SW 1271 (cell line): ENCODE measurements at places on chromosomes 1 and 21.

DNA sequence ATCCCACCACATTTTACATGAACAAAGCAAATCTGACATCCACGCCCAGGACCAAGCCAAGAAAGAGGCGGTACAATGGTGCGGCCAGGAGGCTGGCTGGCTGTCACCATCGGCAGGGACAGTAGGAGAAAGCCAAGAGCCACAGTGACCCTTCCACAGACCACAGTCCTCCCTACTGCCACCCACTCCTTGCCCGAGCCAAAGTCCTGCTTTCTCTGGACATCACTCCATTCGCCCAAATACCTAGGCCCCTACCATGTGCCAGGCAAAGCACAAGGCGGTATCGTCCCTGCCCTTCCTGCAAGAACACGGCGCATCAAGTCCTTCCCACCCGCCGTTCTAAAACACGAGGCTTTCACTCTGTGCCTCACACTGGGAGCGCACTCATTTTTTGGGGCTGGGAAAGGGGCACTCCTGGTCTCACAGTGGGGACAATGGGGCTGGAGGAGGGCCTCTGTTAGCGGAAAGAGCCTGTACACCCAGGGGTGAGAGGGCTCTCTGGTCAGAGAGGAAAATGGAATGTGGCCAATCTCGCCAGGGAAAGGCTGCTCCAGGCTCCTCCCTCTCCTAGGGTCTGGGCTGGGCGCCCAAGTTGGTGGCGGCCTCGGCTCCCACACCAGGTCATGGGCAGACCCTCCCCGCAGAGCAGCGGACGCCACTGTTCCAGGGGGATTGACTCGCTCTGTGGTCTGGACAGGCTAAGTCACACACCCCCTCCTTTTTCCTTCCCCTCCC lies 26.5 kb downstream of the SSBP3 start:
- DNase-seq, result no peak

GRCh38 chr1:230330157-230330556 lies 96.0 kb downstream of the PGBD5 start:
- DNase-seq, result no peak

DNA sequence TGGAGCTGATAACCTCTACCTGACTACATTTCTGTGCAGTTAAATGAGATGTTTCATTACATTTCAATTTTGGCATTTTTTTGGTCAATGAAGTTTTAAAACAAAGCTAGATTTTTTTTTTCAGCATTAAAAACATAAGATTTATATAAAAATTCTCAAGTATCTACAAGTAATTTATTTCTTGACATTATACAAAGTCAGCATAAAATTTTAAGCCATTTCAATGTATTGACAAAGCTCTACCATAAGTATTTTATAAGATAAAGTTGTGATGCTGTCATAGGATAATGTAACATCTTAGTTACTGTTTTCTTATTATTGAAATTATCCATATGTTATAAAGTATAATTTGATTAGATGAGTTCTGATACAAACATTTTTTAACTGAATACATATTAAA lies 351.6 kb downstream of the PTBP2 start:
- no peak for DNase-seq

GRCh38 chr21:35601211-35601610 lies 459.1 kb downstream of the SETD4 start:
- DNase-seq, result no peak

DNA sequence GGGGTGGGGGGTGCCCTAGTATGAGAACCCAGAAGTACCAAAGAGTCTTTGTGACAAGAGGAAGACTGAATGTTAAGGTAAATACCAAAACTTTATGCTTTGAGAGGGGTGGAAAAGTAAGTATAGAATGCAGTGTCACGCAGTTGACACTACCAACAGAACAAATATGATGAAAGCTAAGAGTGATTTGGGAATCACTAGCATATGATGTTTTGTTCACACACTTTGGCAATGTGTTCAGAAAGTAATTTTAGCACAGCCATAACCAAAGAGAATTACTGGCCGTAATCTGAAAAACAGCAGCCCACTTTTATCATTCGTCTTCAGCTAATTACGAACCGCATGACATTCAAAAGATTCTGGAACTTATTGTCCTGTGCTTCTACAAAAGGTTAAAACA lies 59.5 kb downstream of the ENAH start:
- no peak for DNase-seq

DNA sequence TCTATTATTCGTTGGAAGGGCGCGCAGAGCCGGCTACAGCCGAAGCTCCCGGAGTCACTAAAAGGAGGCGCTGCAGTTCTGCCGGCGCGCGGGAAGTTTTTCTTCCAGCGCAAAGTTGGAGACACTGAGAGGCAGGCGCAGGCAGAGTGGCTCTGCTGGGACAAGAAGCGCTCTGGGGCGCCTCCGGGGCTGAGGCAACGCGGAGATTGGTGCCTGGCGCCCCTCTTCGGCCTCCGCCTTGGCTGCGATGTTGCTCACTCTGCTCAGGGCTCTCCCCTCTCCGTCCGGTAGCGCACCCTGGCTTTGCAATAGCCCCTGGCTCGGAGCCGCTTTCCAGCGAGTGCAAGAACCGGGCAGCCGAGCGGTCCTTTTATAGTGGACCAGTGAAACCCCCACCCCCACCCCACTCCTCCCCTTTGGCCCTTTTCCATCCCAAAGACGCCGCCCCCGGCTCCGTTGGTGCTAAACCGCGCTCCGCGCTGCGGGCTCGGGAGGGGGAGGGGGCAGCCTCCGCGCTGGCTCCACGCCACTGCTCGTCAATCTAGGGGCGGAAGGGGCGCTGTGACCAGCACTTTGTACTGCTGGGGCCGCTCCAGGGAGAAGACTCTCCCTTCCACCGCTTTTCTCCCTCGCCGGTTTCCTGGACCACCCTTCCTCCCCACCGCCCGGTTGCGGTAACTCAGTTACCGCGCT lies at the start of gene ADAMTS1:
TSS of gene ADAMTS1 (minus strand) at position 344 of the 693 bp plus-strand sequence. CDS start 455 bp downstream, outside the sequence.
- peak; percentile 53 for DNase-seq

DNA sequence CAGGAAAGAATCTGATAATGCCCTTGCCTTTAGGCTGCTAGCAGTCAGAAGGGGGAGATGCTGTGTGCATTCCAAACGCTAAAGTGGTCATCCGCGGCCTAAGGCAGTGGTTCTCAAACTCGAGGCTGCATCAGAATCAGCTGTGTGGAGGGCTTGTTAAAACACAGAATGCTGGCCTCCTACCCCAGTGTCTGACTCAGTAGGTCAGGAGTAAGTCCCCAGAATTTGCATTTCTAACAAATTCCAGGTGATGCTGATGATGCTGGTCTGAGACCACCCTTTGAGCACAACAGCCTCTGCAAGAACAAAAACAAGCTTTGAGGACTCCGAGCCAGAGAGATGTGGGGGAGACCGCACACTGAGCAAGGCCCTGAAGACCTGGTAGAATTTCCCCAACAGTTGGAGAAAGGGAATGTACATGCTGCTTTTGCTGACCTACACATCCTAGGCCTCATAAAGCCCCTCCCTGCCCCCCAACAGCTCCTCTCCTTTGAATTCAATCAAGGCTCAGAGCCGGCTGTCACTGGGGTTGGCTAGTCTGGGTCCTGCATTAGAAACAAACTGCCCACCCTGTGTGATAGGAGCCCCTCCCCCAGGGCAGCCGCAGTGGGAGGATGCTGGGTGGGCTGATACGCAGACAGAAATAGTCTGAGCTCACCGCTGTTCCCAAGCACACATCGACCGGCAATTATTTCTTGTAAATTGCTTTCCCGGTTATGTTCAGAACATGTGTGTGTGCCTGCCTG lies 27.1 kb downstream of the SHISAL2A start:
- DNase-seq, result no peak

- no peak for DNase-seq
These were observed 4.8 kb downstream of the SIM2 start for GRCh38 chr21:36703626-36704280.

DNA sequence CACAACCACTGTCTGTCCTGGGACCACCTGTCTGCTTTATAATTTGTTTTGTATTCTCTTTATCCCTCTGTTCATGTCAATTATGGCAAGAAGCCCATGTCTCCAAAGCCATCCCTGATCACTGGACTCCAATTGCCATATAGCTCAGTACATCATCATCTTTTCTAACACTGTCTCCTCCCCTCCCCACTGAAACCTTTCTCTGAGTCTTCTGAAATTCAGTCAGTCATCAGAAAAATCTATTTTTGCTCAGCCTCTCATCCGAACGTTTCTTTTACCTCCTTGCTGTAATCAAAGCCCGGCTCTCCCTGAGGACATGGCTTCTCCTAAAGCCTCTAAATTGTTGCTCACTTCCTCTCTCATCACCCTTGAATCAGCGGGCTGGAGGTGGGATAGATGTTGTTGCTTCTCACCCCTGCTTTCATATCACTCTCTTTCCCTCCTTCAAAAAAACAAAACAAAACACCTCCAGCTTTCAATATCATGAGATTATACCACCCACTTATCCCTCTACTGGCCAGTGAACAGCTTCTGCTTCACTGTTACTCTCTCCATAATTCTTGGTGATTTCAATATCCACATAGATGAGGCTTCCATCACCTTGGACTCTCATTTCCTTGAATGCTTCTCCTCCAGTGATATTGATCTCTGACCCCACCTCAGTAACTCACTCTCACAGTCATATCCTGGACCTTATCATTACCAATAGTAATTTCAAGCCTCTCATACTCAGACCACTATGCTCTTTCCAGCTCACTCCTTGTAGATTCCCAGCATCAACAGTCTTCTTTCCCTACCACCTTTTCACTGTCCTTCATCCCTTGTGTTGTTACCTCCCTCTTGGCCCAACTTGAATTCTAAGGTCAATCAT lies 27.8 kb downstream of the RAB3B start:
- DNase-seq, result no peak

DNA sequence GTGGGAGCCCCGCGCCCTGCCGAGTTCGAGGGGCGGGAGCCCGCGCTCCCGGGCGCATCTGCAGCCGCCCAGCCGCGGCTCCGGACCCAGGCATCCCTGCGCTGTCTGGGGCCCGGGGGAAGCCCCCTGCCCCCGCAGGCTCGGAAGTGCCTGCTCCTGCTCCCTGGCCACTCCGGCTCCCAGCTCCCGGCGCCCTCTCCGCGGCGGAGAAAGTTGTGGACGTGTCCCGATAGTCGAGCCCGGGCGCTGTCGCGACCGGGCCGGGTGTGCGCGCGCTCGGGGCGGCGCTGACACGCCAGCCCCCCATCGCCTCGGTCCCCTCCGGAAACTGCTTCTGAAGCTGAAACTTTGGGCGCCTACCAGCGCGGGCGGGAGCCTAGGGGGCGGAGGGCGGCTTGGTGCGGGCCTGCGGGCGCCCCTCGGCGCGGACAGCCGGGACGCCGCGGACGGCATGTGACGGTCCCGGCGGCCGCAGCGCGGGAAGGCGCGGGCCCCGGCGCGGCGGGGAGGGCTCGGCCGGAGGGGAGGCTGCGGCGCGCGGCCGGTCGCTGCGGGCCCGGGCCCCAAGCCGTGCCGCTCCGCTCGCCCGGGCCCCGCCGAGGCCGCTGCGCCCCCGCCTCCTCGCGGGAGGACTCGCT lies 515 bp downstream of the MAN1C1 start:
- no peak for DNase-seq

GRCh38 chr1:65881067-65881594 lies 88.4 kb downstream of the PDE4B start:
- DNase-seq, result no peak

GRCh38 chr1:225277445-225277844 lies 150.4 kb downstream of the LBR start:
- DNase-seq, result no peak

DNA sequence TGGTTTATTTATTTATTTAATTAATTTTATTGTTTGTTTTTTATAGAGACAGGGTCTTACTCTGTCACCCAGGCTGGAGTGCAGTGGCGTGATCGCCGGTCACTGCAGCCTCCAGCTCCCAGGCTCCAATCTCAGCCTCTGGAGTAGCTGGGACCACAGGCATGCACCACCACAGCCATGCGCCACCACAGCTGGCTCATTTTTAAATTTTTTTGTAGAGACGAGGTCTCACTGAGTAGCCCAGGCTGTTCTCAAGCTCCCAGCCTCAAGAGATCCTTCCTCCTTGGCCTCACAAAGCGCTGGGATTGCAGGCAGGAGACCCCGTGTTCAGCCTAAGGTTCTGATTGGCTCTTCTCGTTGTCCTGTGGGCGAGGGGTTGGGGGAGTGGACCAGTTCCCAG lies 22.1 kb downstream of the UMODL1 start:
- no peak for DNase-seq

DNA sequence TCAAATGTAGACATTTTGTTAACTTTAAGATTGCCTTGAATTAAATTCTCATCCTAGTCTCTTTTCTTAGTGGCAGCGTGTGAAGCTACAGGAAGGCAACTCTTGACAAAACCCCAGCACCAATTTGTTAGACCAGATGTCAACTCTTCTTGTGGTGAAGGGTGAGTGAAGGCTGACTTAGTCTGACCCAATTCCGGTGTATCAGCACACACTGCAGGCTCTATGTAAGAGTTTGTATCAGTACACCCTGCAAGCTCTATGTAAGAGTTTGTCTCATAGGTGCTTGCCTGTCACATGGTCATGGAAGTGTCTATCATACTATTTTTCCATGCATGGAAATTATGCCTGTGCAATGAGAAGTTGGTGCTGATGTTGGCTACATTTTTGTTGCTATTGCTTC lies 16.8 kb downstream of the CR2 start:
- DNase-seq, result no peak

DNA sequence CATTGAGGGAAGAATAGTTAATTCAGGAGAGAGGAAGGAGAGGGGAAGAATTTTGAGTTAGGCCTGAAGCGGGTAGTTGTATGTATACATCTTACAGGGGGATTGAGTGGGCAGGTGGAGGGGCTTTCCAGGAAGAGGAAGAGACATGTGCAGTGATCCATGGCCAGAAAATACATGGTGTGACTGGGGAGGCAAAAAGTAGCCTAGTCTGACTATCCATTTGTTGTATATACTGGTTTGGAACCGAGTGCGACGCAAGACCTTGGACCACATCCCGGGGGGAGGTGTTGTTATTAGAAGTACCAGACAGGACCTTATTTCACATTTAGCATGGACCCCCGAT lies 158.3 kb downstream of the SDCCAG8 start:
- no peak for DNase-seq

GRCh38 chr1:110243574-110243973 lies 33.5 kb downstream of the KCNC4 start:
- no peak for DNase-seq

GRCh38 chr1:160646180-160646579 lies 664 bp downstream of the SLAMF1 start:
- DNase-seq, result no peak

DNA sequence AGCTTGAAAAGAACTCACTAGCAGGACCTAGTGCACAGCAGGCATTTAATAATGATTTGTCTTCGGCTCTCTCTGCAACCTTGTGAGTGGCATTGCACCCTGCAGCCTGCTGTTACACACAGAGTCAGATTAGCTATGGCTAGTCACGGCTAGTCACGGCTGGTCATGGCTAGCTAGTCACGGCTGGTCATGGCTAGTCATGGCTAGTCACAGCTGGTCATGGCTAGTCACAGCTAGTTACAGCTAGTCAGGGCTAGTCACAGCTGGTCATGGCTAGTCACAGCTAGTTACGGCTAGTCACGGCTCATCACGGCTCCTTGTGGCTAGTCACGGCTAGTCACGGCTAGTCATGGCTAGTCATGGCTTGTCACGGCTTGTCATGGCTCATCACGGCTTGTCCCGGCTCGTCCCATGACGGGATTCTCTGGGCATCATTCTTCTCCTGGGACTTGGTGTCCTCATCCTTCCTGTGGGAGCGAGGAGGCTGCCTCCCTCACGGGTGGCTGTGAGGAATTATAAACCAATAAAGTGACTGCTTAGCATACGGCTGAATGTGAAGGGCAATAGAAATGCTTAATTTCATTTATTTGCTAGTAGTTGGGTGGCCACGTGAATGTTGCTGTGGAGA lies 12.5 kb upstream of the KIF26B start:
- DNase-seq, result no peak

GRCh38 chr1:70038025-70038424 lies 167.4 kb downstream of the LRRC40 start:
- no peak for DNase-seq

- DNase-seq, result no peak
These were observed 87.2 kb upstream of the CHODL start for GRCh38 chr21:18157406-18157805.
